Stimulated activated CD4-positive, alpha-beta T cell treated with anti-CD3 and anti-CD28 coated beads, TNF-alpha, amount 100 ng/mL, for 1 hour (primary cell): ENCODE measurements at places on chromosomes 12 and 14.

GRCh38 chr14:93008381-93008780, 85.4 kb downstream of the CHGA start:
- no peak for DNase-seq

DNA sequence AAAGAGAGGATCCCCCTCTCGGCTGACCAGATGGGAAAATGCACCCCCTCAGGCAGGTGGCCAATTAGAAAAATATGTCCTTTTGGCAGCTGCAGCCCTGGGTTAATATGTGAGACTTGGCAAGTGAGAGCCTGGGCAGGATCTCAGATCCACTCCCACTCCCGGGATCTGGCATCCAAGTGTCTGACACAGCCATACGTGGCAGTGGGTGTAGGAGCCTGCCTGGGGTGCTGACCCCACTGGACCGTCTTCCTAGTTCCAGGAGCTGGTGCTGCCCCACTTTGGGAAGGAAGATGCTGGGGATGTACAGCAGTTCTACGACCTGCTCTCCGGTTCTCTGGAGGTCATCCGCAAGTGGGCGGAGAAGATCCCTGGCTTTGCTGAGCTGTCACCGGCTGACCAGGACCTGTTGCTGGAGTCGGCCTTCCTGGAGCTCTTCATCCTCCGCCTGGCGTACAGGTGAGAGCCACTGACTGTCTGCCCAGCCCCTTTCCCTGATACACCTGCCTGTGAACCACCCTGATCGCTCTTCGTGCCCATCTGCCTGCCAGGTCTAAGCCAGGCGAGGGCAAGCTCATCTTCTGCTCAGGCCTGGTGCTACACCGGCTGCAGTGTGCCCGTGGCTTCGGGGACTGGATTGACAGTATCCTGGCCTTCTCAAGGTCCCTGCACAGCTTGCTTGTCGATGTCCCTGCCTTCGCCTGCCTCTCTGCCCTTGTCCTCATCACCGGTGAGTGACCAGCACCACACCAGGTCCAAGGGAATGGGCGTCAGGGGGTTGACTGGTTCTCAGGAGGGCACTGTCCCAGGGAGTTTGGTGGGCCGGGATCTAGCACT, 5.8 kb downstream of the NR4A1 start:
- DNase-seq = no peak

- no peak for DNase-seq
Observed at GRCh38 chr14:89332031-89332430, 85.0 kb downstream of the FOXN3 start.

GRCh38 chr14:91373591-91374254, 43.9 kb downstream of the CCDC88C start:
- DNase-seq = no peak

DNA sequence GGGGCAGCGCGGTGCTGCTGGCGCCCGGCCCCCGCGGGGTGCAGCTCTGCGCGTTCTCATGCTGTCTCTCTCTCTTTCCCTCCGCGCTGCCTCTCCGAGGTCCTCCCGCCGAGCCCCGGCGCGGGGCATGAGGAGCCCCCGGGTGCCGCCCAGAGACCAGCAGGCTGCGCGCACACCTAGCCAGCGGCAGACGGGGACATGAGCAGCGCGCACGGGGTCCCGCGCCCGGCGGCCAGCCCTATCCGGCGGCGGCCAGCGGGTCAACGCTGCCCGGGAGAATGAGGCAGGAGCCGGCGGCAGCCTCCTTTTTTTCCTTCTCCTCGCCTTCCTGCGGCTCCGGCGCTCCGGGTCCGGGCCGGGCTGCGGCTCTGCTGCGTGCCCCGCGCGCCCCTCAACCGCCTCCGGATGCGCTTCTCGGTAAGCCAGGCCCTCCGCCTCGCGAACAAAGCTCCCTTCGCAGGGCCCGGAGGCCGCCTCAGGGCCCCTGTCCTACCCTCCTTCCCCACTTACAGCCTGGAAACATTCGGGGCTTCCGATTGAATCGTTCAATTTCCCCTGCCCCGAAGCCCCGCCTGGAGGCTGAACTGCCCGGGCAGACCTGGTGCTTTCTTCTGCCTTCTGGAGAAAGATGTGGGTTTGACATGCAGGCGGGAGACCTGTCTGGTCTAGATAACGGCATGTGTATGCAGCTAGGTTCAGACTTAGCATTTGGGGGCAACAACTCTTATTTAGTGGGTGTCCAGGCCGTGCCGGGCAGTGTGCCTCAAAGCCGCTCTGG, at the start of gene TUNAR:
Gene TUNAR (plus strand): TSS at position 72 of the 778 bp plus-strand sequence.
- DNase-seq = no peak

DNA sequence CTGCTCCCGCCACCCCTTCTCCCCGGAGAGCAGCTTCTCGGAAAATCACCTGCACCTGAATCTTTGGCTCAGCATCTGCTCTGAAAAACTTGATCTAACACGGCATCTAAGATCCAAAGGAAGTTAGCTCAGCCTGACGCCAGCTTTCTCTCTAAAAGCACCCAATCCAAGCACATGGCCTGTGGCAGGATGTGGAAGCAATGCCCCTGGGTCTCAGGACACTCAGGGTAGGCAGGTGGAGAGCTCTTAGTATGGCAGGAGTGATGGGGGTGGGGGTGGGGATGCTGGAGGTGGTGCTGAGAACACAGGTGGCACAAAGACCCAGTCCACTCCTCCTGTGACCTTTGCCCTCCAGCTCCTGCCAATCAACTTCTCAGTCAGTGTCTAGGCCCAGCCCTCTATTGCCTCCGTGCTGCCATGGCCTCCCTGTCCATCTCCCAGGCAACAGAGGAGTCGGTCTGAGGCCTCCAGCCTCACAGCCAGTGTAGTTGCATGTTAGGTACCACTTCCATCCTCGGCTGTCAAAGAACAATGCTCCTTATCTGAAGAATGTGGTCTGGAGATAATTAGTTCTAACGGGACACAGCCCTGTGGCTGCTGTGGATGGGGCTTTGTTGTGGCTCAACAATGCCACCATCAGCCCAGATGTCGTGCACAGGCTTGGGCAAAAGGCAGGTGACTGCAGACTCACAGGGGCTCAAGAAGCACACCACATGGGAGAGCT, 180.0 kb upstream of the C14orf180 start:
- DNase-seq = no peak

DNA sequence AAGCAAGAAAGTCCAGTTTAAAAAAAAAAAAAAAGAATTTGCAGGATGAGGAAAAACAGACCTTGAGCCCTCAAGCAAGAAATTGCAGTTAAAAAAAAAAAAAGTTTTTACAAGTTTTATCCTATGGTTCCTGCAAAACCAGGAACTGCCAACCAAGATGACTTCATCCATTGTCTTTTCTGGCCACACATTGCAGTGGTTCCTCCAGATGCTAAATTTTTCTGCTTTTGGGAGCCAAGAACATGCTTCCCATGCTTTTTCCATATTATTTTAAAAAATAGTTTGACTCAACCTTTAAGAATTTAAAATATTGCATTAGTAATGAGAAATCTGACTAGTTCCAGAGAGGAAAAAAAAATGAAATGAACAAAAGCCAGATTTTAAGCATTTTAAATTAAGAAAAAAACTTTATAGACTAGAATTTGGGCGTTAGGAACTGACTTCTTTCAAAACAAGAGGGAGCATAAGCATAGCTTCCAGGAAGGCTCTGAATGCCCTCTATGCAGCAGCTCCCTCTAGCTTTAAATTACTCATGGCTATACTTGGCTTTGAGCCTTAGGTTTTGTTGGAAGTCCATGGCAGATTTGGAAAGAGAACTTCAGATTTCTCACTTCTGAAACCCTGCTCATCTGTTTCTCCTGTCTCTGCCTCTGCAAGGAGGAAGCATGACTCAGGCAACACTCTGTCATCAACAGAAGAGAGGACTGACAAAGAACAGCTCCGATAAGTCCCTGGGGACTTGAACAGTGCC, 124.5 kb downstream of the GPR65 start:
- no peak for DNase-seq

GRCh38 chr12:5511644-5512600, 80.0 kb downstream of the NTF3 start:
- DNase-seq = no peak

GRCh38 chr12:44573723-44574122, 302.4 kb downstream of the NELL2 start:
- DNase-seq = no peak

DNA sequence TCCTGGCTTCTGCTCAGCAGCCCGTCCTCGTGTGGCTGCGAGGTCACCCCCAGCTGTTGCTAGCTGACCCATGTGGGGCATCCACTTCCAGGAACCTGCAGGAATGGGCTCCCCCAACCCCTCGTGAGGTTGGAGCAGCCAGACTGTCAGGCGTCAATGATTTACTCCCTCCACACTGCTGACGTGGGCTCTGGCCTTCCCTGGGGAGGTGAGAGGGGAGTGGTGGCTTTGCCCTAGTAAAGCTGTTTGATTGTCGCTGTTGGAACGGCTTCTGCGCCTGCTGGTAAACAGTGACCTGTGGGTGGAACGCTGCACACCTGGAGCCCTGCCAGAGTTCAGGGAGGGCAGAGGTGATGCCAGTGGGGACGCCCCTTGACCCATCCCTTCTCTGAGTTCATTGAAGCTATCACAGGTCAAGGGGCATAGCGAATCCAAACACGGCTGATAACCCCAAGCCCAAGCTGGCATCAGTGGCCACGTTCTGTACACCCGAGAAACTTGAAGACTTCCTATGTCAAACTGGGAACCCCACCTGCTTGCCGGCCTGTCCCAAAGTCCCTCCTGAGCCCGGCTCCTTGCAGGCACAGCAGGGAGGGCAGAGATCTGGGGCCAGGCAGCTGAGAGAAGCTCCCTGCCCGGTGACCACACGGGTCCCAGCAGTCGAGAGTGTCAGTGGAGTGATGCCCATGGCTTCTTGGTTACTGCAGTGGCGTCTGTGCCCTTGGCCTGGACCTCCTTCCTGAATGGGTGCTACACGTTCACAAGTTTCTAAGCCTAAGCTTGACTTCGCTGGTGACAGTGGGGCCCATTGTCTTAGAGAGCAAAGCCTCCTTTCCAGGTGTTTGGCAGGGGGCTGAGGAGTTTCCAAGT, 2.7 kb downstream of the ASPG start:
- DNase-seq = no peak

DNA sequence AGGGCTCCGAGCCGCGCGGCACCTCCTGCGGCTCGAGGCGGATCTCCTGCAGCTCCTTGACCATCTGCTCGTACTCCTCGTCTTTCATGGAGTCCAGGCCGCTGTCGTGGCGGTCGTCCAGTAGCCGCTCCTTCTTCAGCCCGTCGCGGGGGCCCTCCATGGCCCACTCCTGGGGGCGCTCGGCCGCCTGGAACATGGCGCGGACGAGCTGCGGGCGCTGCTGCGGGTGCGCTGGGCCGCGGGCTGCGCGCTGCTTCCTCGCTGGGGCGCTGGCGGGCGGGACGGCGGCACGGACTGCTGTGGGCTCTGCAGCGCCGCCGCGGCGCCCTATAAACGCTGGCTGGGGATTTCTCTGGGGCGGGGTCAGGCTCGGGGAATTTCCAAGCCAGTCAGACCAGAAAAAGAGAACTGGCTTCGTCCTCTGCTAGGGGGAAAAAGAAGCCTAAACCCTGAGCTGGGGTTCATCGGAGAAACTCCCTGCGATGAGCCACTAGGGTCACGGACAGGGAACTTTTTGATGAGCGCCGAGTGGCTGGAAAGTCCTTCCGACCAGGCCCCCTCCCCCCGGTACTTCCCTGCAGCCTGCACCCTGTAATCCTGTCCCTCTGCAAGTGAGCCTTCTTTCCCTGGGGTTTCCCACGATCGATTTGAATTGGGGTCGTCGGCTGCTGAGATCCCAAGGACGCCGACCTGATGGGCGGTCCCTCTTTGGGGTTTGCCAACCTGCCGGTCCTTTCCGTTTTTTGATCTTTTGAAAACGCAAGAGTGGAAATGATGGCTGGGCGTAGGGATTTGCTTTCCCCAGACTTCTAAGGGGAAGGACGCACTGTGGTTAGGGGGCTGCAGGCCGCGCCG, at the start of gene NFKBIA:
Gene NFKBIA (minus strand): TSS at position 301 of the 855 bp plus-strand sequence. CDS start 105 bp downstream, at position 196.
- DNase-seq = peak; percentile 93

- no peak for DNase-seq
Observed at GRCh38 chr14:68947802-68948201, 31.3 kb downstream of the ACTN1 start.

GRCh38 chr14:90095096-90095495, 33.3 kb downstream of the KCNK13 start:
- no peak for DNase-seq

DNA sequence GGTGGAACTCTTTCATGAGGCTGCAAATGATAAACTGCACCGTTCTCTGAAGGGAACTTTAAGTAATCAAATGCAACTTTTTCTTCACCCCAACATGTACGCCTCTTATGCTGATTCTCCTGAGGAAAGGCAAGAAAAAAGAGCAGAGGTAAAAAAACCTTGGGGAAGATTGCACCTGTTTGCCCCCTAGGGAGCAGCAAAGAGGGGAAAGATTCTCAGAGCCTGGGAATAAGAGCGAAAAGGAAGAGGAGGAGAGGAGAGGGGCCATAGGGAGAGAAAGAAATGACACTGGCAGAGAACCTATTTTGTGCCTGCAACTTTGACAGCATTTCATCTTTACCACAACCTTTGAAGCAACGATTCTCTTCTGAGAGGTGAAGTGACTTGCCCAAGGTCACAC, 254.6 kb downstream of the KSR2 start:
- no peak for DNase-seq
